T-helper 17 cell (primary cell): ENCODE measurements at places on chromosomes 16 and 17. TPM values are rescaled to one million over a fixed set of nuclear protein-coding genes. Genes with fewer than 3 reads are reported as not detected.

The TBC1D3I gene
- total RNA-seq = 0.57 TPM

GRCh38 chr17:73797594-73798110 is 153.4 kb upstream of the SDK2 start:
- peaks cover 10% of the 10 kb centered on the region for H3K27me3 ChIP-seq
- H3K27ac ChIP-seq = no peak overlapping the region
- peaks cover 3% of the 10 kb centered on the region for H3K4me1 ChIP-seq
- DNase-seq = no peak

- H3K27me3 ChIP-seq = no peaks in the 10 kb centered on the region
- DNase-seq = no peak
- H3K4me3 ChIP-seq = no peak overlapping the region
- no peak overlapping the region for H3K27ac ChIP-seq
- peaks cover 2% of the 10 kb centered on the region for H3K36me3 ChIP-seq
- H3K4me1 ChIP-seq = peaks cover 34% of the 10 kb centered on the region
These were observed 200.7 kb downstream of the CCDC182 start for GRCh38 chr17:57544401-57544800.

- DNase-seq = no peak
- H3K27me3 ChIP-seq = peaks cover 5% of the 10 kb centered on the region
- H3K36me3 ChIP-seq = peaks cover 2% of the 10 kb centered on the region
These were observed 4.7 kb upstream of the TGFB1I1 start for GRCh38 chr16:31467151-31467773.

- no peak for DNase-seq
- H3K4me3 ChIP-seq = no peak overlapping the region
- peak overlapping the region; percentile 2 for H3K27ac ChIP-seq
- peaks cover 5% of the 10 kb centered on the region for H3K4me1 ChIP-seq
- H3K27me3 ChIP-seq = peaks cover 15% of the 10 kb centered on the region
These were observed 13.9 kb downstream of the EIF4A3 start for GRCh38 chr17:80132906-80133625.
